ENCODE measurements at places on chromosomes 16 and 17.
A peak's percentile ranks its signal among the peaks of the same experiment; 100 is the strongest.

DNA sequence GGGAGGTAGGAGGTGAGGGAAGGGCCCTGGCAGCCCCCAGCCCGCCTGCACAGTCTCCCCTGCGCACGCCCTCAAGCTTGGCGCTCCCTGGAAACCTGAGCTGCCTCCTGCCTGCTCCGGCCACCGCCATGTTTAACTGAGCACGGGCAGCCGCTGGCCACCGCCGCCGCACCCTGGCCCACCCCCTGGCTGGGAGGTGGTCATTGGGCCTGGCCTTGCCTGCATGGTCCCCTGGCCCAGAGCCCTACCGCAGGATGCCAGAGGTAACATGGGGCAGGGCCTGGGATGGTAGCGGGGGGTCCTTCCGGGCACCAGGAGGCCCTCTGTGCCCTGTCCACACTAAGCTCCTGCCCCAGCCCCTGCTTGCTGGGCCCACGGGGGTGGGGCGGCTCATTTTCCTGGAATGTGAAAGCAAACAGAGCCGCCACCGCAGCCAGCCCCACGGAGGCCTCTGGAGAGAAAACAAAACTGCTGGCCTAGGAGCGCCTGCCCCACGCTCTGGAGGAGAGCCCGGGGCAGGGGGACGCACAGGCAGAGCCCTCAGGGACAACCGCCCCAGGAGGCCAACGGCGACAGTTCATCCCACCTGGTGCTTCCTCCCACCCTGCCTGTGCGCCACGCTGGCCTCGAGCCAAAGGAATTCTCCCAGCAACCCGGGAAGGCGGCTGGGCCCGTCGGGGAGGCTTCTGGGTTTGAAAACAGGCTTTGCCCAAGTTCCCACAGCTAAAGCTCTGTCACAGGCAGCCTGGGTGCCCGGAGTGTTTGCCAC, 8.9 kb downstream of the NHERF2 start:
- no peak for DNase-seq

DNA sequence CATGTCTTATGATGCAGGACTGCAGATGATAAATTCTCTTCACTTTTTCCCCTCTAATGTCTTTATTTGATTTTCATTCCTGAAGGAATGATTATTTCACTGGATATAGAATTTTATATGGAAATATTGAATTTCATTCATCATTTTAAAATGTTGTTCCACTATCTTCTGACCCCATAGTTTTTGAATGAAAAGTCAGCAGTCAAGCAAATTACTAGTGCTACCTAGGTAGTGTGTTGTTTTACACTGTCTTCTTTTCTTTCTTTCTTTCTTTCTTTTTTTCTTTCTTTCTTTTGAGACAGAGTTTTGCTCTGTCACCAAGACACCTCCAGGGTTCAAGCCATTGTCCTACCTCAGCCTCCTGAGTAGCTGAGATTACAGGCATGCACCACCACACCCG, 76.9 kb downstream of the WSB1 start:
- no peak for DNase-seq

- DNase-seq, result no peak
These were observed 53.4 kb upstream of the NLK start for GRCh38 chr17:27989046-27989445.

GRCh38 chr17:32828822-32829221, 48.1 kb downstream of the MYO1D start:
- no peak for DNase-seq

DNA sequence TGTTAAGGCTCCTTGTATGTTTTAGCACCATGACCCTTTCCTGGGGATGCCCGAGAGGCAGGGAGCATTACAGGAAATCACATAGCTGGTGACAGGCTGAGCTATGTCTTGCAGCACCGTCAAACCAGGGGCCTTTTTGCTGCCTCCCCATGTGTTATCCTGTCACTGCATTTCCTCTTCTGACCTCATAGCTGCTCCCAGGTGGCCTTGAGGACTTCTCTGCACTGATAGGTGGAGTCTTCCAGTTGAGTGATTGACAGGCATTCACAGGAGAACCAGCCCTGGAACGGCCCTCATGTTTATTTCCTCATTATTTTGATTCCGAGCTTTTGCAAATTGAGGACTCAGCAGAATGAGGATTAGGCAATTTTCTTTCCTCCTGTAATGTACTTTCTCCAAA, 349.6 kb downstream of the HAPSTR1 start:
- DNase-seq, result peak; percentile 31
